ENCODE measurements at places on chromosomes 3 and 15.

DNA sequence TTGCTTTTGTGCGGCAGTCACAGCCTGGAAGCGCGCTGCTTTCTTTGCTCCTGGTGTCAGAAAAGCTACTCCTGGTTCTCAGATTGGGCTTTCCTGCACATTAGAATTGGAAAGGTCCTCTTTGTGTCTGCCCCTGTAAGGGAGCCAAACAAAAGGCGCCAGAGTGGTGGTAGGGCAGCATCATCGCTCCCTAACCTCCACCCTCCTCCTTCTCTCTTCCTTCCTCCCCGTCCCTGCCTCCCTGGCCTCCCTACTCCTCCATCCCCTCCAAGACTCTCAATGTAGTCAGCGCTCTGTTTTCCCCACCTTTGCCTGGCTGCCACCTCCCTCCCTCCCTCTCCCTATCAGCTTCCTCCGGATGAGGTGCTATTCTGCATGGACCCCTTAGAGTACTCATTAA lies 65.3 kb downstream of the SH3GL3 start:
- no peak for DNase-seq

DNA sequence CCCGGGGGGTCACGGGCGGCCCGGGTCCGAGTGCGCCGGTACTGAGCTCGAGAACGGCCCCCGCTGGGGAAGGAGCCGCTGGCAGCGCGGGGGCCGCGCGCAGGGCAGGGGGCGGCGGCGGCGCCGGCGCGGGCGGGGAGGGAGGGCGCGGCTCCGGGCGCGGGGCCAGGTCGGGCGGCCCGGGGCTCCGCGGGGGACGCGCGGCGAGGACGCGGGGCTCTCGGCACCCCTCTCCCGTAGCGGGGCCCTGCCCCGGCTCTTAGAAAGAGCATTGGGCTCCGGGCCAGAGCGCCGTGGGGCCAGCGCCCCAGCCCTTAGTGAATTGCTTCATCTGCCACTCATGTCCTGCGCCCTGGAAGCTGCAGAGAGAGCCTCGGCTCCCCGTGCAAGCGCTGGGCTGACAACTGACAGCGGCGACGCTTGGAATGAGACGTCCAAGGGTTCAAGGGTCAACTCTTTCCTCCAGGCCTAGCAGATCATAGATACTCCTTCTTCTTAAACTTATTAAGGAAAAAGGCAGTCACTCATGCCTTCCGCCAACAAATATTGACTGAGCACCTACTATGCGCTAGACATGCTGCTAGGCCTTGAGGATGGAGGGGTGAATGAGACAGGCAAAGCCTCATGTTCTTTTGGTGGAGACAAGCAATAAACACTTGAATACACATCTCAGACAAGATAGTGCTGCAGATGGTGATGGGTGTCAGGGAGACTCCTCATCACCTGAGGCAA lies 140.8 kb downstream of the SMAD6 start:
- DNase-seq = peak; percentile 67

GRCh38 chr3:139534992-139535879 lies 4.3 kb downstream of the RBP1 start:
- no peak for DNase-seq

DNA sequence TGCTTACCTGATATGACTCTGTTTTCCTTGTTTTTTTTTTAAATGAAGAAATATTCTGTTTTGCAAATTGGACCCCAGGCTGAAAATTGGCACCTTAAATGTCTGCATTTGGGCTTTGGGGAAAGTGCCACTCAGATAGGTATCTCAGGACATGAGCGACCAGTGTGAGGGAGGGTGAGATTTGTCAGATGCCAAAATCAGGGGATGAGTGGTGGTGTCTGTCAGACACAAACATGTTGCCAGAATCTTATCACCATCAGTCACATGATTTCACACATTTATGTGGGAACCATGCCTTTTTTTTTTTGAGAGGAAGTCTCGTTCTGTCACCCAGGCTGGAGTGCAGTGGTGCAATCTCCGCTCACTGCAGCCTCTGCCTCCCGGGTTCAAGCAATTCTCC lies 75.6 kb upstream of the OSBPL11 start:
- DNase-seq = no peak

GRCh38 chr15:39118510-39118909 lies 462.4 kb upstream of the THBS1 start:
- DNase-seq = no peak

- DNase-seq = no peak
Observed at GRCh38 chr15:65980824-65981456, 111.6 kb downstream of the RAB11A start.

GRCh38 chr15:57892181-57892580 lies 173.3 kb downstream of the ALDH1A2 start:
- no peak for DNase-seq

- peak; percentile 93 for DNase-seq
Observed at GRCh38 chr3:31227131-31227562, 305.6 kb upstream of the STT3B start.

DNA sequence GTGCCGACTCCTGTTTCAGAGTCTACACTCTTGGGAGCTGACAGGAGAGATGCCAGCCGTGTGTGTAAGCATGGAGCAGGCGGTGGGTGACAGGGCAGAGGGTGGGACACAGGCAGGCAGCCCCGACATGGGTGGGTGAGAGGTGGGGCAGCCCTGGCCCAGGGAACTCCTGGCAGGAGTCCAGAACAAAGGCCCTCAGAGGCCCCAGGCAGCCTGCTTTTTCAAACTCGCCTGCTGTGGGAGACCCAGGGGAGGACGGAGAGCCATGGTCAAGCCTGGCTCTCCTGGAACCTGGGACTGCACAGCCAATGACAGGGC lies 29.3 kb upstream of the SLC41A3 start:
- DNase-seq = no peak

- DNase-seq = no peak
Observed at GRCh38 chr3:45387171-45387570, 1.2 kb upstream of the LARS2 start.

DNA sequence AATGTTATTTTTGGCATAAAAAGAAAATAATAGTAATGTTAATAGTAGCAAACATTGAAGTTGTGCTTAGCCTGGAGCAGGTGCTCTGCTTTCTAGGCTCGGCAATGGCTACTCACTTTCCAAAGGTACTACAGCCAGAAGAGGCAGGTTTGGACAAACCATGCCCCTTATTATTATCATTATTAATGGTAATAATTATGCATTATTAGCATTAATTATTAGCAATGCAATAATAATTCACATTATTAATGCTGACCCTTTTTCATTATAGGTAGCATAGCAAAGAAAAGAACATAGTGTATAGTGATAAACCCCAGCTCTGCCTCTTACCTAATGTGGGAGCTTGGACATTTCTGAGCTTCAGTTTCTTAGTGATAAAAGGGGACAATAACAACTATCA lies 171.4 kb downstream of the EDEM1 start:
- DNase-seq = no peak

- DNase-seq = peak; percentile 97
Observed at GRCh38 chr3:72270072-72270681, 485.2 kb upstream of the PROK2 start.

GRCh38 chr3:184820525-184820924 lies 8.6 kb downstream of the VPS8 start:
- no peak for DNase-seq

DNA sequence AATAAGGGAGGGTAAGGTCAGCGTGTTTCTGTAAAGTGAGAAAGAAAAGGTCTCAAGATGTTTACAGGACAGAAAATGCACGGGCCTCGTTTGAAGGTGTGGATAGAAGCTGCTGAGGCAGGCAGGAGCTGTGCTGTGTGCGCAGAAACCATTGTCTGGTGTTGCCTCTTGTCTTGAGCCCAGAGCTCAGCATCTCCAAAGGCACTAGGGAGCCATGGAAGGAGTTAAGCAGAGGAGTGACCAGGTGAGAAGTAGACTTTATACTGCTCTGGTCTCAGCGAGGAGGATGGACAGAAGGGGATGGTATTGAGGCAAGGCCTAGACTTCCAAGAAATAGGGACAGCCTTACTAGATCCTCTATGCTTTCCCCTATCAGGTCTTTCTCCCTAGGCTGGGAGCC lies 13.0 kb downstream of the CAND2 start:
- no peak for DNase-seq

- no peak for DNase-seq
Observed at GRCh38 chr3:101193957-101194356, 126.4 kb downstream of the IMPG2 start.

DNA sequence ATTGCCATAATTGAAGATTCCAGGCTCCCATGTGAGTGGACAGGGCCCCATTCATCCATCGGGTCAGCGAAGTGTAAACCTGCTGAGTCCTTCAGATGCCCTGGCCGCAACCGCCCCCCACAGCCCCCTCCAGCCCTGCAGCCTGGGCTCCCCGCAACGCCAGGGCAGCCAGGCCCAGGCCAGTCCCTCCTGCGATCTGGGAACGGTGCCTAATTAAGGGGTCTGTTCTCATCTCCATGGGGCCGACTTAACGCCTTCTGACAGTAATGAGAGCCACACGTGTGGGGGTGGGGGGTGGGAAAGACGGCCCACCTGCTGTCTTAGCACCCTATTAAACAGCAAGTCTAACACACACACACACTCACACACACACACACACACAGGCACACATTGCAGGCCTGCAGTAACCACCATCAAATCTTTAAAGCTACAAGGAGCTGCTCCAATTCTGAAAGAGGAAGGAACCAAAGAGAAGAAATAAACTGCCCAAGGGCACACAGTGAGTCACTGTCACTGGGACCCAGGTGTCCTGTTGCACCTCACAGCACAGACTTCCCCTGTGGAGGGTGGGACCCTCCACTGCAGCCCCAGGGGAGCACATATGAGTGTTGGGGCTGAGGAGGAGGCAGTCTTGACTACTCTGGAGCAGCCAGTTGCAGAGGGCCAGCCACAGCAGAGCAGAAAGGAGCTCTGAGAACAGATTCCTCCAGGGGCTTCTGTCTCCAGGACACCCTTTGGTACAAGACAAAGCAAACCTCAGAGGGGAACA lies 31.8 kb upstream of the HES1 start:
- peak; percentile 30 for DNase-seq

GRCh38 chr15:96992817-96993216 lies 662.3 kb downstream of the NR2F2 start:
- DNase-seq = no peak

- DNase-seq = no peak
Observed at GRCh38 chr15:61480295-61480694, 251.2 kb upstream of the RORA start.

DNA sequence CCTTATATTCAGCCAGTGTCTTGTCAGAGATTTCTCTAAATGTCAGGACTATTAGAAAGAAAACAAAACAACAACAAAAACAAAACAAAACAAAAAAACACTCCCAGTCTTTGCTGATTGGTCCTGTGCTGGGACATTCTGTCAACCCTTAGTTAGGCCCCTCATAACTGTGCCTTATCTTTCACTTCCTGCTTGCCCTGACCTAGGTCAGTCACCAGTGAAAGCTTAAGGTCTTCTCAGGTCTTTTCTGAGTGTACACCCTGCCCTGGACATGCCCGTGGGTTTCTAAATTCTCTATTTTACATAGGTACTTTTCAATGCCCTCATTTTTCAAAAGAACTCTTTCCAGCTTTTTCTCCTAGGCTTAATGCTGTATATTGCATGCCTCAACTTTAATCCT lies 454.1 kb downstream of the GRM7 start:
- no peak for DNase-seq

- no peak for DNase-seq
Observed at GRCh38 chr15:81901319-81901718, 144.5 kb downstream of the MEX3B start.

GRCh38 chr15:25673351-25673750 lies 189.8 kb downstream of the ATP10A start:
- no peak for DNase-seq

GRCh38 chr15:100572362-100572983 lies 29.5 kb downstream of the LINS1 start:
- peak; percentile 62 for DNase-seq

- no peak for DNase-seq
Observed at GRCh38 chr3:155069729-155070128, 10.4 kb upstream of the MME start.

DNA sequence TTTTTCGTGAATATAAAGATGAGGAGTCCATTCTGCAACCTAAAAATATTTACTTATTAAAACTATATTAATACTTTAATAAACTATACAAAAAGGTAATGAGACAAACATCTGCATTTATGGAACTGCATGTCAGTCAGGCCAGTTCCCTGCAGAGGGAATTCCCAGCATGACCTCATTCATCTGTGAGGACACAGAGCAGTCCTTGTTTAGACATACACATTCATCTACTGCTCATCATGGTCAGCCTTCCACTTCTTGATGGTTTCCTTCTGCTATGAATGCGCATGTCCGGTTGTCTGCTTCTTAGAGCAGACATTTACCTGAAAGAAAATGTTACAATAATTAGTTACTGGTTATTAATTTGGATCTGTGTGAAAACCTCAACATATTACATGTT lies 3.3 kb upstream of the ACTR8 start:
- peak; percentile 70 for DNase-seq

- DNase-seq = no peak
Observed at GRCh38 chr3:179560791-179561190, 1.9 kb upstream of the ACTL6A start.

- DNase-seq = no peak
Observed at GRCh38 chr15:85404176-85404917, 23.9 kb downstream of the AKAP13 start.

GRCh38 chr3:32237670-32238452 lies 619 bp upstream of the CMTM8 start:
- peak; percentile 53 for DNase-seq

DNA sequence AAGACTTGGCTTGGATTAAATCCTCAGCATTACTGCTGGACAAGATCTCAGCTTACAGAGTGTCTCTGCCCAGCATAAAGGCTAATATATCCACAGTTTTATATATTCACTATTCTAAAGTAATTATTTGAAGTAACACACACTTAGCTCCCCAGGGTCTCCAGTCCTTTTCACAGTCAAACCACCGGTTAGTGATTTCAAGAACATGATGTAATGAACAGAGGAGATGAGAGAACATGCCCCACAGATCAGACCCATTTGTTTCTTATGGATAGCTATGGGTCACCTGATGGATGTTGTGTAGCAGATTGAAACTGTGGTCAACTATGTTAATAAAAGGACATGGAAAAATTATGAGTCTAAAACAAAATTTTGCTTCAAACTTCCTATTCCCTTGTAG lies 44.8 kb upstream of the MRPL3 start:
- no peak for DNase-seq

DNA sequence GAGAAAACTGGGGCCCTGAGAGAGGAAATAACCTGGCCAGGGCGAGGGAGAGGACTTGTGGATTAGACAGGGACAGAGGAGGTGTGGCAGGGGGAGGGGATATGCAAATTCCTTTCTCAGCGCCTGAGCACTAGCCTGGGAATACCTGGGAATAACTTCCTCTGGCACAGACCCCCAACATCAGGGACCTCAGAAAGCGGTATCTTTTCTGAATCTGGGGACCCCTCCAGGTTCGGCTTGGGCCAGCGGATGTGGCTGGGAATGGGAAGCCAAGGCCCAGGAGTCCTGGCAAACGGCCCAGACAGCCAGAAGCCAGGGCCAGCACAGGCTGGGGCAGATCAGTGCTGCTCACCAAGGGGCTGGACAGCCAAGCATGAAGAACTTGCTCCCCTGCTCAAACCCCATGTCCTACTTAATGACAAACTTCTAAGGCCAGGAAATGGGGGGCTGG lies 9.2 kb upstream of the ACSBG1 start:
- no peak for DNase-seq

- no peak for DNase-seq
Observed at GRCh38 chr15:77822631-77823230, 190.0 kb upstream of the LINGO1 start.

- peak; percentile 71 for DNase-seq
Observed at GRCh38 chr15:40470423-40471104, at the start of gene CHST14. Gene CHST14, plus strand, starts transcription at chr15:40470984. Its CDS starts 230 bp downstream, at chr15:40471214.

GRCh38 chr3:7962301-7962700 lies 539.3 kb upstream of the LMCD1 start:
- DNase-seq = no peak

All from CD14-positive monocyte (primary cell).